ENCODE measurements at places on chromosomes 2 and 18.

DNA sequence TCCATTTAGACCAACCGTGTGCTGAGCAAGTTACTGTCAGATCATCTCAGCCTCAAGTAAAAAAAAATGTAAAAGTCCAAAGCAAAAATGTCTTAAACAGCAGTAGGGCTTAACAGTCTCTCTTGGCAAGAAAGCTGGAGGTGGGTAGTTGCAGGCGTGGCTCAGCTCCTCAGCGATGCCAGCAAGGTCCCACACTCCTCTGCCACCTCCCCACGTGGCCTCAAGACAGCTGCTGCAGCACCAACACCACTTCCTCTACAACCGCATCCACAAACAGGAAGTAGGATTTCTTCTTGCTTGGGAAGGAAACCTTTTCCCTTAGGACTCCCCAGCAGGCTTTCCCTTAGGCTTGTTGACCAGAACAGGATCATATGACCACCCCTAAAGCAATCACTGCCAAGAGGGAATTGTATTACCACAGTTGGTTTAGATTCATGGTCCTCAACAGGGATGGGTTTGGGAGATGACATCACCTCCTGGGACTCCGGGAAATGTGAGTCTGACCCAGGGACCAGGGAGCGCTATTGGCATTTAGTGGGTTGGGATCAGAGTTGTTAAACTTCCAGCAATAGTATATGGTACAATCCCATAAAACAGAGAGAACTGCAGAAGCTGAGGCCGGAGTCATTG, 97.1 kb downstream of the MAPK4 start:
- no peak for DNase-seq

DNA sequence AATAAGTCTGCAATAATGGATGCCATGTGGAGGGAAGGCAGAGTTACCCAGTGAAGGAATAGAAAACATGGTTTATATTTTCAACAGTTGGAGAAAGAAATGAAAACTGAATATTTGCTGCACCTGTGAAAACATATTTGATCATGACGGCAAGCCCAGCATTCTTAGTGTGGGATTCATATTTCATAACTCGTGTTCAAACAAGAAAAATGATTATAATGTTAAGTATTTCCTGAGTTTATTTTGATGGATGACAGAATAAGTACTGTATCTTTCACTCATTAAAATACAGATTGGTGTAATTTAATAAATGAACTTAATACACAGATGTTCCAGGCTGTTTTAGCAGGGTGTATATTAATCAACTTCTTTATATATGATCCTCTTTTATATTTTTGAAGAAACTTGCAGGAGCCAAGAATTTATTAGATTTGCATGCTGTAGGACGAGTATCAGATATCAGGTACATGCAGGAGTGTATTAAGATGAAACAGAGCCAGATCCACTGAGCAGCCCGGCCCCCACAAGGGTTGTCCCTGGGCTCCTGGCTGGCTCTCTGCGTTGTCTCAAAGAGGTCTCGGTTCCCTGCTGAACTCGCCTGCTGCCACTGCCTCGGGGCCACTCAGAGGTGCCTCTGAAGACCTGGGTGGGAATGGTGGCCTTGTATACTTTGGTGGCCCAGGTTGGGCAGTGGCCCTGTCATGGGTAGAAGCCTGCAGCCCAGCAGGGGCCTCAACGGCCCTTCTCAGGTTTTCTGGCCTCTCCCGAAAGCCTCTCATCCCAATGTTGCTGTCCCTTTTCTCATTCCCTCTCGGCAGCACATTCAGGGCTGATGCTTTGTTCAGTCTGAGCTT, 95.0 kb upstream of the LDAH start:
- DNase-seq: no peak

DNA sequence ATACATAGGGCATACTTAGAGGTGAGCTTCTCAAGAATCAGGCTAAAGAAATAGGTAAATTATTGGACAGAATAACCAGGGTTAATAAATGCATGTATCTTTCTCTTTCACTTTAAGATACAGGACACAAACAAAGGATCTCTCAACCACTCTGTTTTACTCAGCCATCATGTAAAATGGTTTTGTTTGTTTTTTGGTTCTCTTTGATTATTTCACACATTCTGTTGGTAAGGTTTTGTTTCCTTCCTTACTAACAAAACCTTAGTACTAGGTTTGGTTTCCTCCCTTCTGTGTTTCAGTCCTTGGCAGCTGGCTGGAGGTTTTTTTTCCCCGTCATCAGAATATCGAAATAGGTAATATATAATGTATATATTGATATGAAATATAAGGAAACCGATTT, 1506.8 kb upstream of the TMEFF2 start:
- DNase-seq: no peak

- no peak for DNase-seq
Measured at GRCh38 chr2:197759013-197759412, 26.1 kb downstream of the BOLL start.

DNA sequence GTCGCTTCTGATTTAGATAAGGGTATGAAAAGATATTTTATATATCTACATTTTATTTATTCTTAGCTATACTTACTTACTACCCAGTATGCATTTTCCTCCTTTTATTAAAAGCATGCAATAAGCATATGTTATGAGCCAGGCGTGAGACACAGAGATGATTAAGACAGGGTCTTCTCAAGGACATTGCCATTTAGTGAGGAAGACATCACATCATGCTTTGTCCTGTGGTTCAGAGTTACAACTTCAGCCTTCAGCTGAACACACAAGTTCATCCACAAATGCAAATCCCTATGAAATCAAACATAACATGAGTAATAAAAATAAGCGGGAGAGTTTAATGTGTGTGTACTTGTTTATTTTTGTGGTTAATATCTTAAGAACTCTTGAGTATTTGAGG, 30.2 kb downstream of the GRHL1 start:
- DNase-seq: no peak

- no peak for DNase-seq
Measured at GRCh38 chr18:75643083-75643482, 215.6 kb upstream of the SMIM21 start.

- DNase-seq: no peak
Measured at GRCh38 chr2:100214265-100214971, 72.0 kb upstream of the AFF3 start.

- no peak for DNase-seq
Measured at GRCh38 chr2:172093416-172094293, 8.3 kb downstream of the DLX1 start.

DNA sequence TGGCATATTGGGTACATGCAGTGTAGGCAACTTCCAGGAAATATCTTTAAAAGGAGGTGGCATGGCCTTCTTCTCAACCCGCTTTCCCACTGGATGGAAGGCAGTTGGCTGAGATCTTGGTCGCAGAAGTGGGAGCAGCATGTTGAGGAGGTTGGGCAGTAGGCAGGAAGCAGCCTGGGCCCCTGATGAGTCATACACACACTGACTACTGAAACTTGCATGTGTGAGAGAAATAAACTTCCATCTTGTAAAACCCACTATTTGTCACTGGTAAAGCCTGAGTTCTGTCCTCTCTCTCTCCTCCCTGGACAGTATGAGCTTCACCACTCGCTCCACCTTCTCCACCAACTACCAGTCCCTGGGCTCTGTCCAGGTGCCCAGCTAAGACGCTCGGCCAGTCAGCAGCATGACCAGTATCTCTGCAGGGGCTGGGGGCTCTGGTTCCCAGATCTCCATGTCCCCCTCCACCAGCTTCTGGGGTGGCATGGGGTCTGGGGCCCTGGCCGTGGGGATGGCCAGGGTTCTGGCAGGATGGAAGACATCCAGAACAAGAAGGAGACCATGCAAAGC, 233.8 kb upstream of the SPRED2 start:
- DNase-seq: no peak

- DNase-seq: no peak
Measured at GRCh38 chr2:187009483-187010239, 160.7 kb upstream of the ZSWIM2 start.
